SIG-M5 (cell line): ENCODE measurements at places on chromosomes 4 and X.

DNA sequence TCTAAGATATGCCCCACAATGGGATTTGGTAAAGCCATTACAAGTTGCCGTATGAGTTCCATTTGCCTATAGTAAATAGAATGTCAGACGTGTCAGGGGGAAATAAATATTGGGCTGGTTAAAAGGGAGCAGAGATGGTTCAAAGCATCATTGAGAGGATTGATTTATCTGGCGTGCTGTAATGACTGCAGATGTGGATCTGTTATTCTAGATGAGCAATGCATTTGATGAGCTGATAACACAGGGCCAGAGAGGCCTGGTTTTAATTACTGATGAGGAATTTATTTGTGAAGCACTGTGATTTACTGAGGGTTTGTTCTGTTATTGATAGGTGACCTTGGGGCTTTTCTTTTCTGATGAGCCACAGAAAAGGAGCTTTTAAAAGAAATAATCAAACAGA lies 62.5 kb downstream of the DACH2 start:
- DNase-seq: no peak

DNA sequence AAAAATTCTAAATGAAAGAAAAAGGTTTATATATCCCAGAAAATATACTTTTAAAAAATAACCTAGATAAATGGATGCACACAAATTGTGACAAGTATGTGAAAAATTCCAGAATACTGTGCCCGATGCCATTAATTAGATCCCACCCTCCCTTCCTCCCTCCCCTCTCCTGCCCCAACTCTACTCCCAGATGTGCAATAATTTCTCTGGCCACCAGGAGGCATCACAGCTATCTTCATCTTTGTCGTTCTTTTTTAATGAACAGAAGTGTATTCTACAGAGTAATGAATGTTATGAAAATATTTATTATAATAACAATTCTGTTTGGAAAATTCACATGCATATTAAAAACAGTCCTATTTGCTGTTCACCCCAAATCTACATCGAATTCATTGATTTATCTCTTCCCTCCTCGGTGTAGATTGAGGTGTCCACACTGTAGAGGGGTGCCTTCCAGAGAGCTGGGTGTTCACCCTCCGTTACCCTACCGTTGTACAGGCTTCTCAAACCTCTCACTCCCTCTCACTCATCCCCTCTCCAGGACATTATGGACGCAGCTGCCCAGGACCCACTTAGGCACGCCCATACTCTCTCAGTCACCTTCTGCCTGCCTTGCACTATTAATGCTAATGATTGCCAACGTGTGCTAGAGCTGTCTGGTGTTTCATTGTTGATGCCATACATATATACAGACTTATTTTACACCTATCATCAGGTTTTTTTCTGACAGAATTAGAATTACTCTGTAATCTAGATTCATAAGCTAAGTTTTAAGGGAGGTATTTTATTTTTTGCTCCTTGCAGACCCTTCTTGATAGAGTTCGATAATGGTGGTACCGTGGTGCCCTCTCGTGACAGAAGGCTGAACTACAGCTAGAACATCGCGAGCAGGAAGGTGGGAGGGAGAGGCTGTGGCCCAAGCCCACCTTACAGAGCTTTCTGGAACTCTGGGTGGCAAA lies 14.1 kb downstream of the RAB40AL start:
- peak; percentile 6 for DNase-seq

DNA sequence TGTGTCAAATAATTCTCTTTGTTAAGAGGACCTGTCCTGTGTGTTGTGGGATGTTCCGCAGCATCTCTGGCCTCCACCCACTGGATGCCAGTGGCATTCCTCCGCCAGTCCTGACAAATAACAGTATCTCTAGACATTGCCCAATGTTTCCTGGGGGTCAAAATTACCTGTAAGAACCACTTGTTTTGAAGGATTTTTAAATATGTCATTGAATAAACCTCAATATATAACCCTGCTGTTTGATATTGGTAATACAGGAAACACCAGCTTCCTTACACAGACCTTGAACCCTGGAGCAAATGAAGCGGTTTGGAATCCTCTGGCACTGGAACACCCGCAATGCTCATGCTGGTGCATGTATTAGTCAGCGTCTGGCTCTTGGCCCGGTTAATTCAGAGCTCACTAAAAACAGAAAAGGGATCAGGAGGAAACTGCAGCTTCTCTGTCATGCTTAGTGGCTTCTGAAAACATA lies 101.3 kb downstream of the TBL1X start:
- DNase-seq: no peak

- DNase-seq: no peak
Measured at GRCh38 chr4:3256230-3257102, 7.5 kb downstream of the MSANTD1 start.

- no peak for DNase-seq
Measured at GRCh38 chr4:184387351-184387750, 87.0 kb downstream of the IRF2 start.

DNA sequence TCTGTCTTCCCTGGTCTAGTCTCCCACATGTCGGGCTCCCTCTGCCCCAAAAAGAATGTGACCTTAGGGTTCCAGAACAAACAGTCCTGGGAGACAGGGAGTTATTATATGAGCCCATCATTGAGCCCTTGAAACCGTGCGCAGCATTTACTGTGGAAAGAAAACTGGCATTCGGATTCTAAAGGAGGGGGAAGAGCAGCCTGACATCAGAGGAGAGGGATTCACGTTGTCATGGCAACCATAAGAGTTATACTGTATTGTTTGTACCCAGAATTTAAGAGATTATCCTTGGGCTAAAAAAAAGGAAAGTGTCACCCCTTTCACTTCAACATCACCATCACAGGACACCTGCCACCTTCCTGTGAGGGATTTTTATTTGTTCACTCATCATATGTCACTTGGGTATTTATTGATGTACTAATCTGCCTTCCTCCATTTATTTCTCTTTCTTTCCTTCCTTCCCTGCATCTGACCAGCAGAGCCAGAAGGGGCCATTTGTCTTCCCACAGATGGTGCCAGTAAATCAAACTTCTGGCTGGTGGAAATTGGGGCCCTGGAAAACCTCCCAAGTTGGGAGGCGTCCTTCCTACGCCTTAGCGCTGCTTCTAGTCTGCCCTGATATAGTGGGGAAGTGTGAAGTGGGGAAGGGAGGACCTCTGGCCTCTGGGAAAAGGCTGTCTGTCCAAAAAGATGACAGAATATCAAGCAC lies 64.9 kb upstream of the FRMPD3 start:
- no peak for DNase-seq

GRCh38 chrX:17459008-17459611 lies 84.1 kb downstream of the NHS start:
- DNase-seq: no peak

DNA sequence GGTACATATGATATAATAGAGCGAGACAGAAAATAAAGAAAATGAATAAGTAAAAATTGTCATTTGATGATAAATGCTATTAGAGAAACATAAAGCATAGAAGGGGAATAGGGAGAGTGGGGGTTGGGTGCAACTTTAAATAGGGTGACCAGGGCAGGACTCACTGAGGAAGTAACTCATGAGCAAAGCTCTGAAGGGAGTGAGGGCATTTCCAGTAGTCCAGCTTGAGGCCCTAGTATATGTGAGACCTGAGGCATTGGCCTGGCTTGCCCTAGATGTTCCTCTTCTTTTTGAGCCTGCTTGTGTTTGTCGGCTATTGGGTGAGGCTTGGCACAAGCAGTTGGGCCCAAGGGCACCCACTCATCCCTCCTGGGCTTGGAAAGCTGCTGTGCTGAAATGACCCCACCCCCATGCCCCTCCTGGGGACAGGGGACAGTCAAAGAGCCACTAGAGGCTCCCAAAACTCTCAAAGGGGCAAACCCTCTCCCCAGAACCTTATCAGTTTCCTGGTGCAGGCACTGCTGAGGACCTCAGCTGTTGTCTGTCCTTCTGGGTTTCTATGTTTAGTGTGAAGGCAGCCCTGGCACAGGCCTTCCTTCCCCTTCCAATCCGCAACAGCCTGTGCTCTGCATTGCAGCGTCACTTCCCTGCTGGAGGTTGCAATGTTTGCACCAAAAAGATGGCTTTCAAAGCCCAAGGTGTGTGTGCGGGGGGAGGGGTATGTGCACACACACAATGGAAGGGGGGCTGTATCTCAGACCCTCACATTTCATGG lies 40.1 kb downstream of the APLN start:
- DNase-seq: no peak

DNA sequence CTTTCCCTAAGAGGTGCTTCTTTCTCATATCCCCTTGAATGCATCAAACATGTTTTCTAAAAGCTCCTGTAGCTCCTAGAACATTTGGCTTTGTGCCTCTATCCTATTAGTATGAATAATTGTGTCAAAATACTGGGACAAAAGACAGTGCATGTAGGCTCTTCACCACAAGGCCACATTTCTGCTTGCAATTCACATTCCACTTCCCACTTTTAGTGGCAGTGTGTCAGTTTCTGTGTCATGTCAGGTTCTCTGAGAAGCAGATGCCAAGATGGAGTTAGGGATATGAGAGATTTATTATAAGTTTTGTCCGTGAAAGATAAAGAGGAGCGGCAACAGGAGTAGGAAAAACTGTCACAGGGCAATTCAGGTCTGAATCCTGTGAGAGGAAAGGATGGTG lies 61.3 kb upstream of the GPRIN3 start:
- DNase-seq: no peak

DNA sequence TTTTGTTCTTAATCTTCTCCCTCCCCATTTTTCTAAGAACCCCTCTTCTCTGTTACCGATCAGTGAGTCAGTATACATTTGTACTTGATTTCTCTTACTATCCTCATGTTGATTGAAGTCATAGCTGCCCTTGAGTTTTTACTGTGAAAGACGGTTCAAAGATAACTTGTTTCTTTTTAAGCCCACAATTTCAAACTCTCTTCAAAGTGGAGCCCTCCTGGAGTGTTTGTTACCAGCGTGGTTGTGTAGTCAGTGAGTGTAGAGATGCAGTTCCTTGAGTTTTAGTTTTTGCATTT lies 7.9 kb downstream of the PPP1R3F start:
- no peak for DNase-seq

GRCh38 chrX:110051559-110051958 lies 48.6 kb downstream of the TMEM164 start:
- no peak for DNase-seq

DNA sequence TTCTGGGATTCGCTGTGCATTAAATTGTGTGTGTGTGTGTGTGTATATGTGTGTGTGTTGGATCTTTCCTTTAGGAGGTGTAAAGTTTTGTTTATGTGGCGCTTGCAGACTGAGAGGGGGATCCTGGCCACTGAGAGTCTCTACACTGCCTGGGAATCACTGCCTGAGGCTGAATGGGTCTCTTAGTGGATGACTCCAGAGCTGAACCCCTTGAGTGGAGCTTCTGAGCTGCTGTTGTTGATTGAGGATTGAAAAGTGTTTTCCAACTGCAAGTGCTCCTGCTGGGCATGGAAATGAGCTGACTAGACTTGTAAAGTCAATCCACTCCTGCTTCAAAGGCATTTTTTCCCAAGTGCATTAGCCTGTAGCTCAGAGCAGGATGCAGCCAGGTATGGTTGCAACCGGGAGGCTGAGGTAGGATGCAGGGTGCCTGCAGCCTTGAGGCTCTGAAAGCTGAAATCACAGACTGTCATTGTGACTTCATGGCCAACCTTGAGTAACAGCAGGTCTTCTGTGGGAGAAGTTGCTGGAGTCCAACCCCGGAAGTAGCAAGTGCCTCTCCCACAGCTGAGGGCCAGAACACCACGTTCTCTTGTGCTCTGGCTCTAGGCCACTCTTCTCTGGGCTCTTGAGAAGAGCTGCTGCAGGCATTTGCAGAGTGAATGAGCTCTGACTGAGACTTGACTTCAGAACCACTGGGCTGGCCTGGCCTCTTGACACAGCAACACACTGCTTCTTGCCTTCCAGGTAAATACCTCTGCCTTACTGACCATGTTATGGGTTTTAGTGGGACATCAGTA lies at the start of gene TBX22:
TSS of gene TBX22 (plus strand) at position 613 of the 800 bp plus-strand sequence. CDS start 7,517 bp downstream, outside the sequence.
- DNase-seq: no peak

DNA sequence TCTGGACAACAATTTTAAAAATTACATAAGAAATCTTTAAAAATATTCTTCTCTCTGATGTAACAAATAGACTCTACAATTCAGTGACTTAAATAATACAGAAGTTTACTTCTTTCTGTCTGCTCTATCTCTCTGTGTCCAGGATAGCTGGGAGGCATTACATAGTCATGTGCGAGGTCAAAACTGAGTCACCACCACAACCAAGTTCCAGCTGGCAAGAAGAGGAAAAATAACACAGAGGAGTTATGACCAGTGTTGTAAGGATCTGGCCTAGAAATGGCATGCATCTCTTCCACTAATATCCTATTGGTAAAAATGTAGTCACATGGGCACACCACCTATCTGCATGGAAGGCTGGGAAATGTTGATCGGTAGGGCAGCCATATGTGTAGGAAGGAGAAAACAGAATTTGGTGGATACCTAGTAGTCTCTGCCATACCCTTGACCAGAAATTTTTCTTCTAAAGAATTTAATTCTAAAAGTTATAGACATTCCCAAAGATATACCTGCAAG lies 39.4 kb upstream of the WDFY3 start:
- no peak for DNase-seq

DNA sequence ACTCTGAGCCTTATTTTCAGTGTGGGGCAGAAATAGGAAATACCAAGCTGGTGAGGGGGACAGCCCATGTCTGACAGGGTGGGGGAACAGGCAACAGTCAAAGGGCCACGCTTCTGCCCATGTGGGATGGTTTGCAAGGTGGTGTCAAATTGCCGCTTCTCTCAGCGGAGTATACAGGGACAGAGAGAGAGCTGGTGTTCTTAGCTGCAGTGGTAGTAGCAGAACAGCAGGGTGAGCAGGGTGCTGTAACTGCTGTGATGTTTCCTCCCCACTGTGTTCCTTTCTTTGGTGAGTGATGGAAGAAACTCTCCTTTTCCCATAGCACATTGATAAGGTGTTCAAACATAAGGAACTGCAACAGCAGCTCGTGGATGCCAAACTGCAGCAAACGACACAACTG lies 37.9 kb downstream of the RBBP7 start:
- no peak for DNase-seq

- no peak for DNase-seq
Measured at GRCh38 chrX:139039041-139039440, 327.5 kb upstream of the FGF13 start.

DNA sequence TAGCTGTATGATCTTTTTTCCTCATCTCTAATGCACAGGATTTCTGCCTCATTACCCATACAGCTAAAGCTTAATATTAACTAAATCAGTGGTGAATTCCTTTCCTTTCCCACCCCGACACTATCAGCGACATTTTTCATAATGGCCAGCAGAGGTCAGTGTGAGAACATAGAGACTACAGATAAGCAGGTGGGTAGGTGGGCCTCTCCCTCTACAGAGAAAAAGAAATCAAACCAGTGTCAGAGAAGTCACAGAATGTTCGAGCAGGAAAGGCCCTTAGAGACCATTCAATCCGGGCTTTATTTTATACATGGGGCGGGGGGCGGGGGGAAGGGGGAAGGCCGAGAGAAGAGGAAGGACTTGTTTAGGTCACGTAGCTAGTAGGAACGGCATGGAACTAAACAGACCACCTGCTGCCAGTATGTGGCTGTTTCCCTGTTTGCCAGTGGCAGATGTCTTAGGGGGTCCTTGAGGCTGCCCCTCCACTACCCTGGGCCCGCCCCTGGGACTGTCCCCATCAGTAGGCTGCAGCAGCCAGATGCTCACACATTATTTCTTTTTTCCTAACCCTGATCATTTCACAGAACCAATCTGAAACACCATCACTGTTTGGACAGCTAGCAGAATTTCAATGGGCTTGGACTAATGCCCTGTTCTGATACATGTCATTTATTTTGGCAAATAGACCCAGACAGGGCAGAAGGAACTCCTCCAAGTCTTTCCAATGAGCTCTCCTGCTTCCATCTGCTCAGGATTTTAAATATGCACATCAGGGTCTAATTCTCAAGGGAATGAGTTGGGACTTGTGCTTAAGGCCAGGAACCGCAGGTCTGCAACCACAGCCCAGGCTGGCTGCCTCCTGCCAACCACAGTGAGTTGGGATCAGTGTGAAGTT lies 133.4 kb downstream of the ATG4A start:
- DNase-seq: no peak
